ENCODE measurements at places on chromosomes 2 and 18.

DNA sequence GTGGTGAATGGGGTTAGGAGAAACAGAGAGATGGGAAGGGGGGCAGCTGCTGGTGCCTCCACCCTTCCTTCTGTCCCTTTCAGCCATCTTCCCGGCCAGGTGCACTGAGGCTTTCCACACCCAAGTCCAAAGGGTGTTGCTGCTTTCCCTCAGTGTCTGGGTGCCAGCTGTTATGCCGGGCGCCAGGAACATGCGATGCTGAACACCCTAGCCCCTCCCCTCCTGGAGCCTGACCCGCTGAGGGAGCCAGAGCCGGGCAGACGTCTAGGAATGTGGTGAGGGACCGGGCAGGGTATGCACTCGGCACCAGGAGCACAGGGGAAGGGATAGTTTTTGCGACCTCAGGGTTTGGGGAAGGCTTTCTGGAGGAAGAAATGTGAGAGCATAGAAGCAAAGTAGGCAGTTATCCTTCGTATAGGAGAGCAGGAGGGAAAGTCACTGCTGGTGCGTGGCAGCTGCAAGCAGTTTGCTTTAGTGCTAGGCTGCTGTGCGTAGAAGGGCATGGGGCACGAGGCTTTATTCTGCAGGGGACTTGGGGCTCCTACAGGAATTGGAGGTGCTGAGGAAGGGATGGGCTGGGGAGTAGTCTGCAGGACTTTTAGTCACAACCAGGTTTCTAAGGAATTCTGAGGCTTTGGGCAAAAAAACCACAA, 147.7 kb downstream of the TSN start:
- peak; percentile 29 for DNase-seq

GRCh38 chr2:45852450-45853150, 201.1 kb downstream of the PRKCE start:
- no peak for DNase-seq

DNA sequence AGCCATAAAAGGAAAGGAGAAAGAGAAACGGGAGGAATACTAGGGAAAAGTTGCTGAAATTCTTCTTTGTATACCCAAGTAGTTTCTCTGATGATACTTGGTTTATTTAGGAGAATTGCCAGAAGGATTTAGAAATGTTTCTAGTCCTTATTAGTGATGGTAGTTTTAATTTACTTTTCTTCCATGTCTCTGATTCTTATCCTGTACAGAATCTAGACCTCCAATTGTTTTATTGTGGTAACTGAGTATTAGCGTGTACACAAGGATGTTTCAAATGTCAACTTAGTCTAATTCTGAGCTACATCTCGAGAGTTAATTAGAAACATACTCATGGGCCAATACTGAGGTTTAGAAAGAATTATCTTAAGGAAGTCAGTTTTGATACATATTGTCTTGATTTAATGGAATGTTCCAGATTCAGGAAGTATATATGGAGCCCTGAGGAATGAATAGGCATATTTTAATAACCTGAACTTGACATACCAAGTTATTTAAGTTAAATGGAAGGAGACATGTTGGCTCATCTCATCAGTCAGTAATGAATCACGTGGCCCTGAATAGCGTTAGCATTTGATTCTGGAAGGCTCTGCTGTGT, 219.6 kb downstream of the LTBP1 start:
- DNase-seq, result peak; percentile 82

DNA sequence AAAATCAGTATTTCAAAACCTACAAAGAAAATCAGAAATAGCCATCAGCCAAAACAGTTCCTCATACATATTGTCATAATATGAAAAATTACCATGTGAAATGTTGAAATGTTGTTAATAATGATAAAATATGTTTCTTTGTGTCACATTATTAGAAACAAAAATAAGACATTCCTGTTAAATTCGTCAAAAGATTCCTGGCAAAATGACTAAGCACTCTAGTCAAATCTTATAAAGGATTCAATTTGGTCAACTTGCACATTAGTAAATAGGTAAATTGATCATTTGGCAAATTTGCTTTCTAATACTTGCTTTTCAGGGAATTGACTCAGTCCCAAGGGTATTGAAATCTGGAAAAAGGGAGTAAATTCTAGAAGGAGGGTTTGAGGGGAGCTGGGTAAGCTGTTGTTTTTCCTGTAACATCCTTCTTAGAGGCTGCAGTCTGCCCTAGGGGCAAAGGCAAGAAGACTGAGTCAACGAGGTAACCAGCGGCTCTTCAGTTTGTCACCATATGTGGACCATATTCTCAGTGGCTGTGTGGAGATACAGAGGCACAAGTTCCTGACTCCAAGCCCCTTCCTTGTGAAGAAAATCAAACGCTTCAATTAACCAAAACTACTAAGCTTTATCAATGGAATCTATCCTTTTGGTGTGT, 482.3 kb downstream of the TNS1 start:
- no peak for DNase-seq

GRCh38 chr2:1681323-1682180, 62.8 kb downstream of the PXDN start:
- DNase-seq, result no peak

DNA sequence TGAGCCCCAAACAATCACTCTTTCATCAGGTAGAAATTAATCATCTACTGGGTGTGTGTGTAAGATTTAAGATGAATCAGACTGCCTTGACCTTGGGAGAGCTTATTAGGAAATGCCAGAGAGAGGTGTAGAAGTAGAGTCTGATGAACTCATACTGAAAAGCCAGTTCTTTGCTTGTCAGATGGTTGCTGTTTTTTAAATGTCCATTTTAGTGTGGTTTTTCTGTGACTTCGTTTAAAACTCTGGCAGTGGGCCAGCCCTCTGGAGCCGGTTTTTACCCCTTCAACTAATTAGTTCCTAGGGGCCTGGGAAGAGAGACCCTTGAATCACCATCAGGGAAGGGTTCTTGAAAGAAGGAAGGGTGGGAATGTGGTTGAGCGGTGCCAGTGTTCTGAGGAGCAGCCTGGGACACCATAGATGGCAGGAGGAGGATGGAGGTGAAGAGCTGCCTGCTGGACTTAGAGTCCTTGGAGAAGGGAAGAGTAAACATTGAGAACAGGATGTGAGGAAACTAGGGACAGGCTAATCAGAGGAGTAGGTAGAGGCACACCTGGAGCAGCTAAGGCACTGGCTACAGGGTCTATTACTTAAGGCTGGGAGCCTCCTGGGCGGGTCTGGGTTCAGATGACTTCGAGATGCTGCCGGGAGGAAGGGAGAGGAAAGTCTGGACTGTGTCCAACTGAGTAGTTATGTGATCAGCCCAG, 66.1 kb downstream of the LRRFIP1 start:
- peak; percentile 86 for DNase-seq

DNA sequence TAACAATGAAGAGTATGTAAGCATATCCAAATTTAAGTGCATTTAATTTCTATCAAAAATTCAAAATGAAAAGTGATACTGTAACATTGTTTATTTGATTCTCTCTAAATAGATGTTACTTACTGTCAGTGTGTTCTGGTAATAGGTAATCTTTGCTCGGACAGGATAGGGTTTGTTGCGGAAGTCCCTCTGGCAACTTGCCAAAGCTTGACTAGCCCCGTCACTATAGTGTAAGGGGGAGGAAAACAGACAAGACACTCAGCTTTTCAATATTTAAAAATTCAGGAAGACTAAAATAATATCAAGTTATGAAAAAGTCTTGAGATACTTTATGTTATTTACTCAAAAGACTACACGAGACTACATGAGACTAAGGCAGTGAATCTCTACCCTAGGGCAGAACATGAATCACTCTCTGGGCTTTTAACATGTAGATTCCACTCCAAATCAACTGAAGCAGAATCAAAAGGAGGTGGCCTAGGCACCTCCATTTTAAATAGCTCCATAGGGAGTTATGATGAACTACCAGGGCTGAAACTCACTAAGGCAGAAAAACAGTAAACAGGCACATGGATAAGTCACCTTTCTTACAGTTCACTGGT, 5.9 kb downstream of the LMAN1 start:
- DNase-seq, result peak; percentile 8

GRCh38 chr2:6692819-6693218, 172.9 kb downstream of the CMPK2 start:
- DNase-seq, result no peak

DNA sequence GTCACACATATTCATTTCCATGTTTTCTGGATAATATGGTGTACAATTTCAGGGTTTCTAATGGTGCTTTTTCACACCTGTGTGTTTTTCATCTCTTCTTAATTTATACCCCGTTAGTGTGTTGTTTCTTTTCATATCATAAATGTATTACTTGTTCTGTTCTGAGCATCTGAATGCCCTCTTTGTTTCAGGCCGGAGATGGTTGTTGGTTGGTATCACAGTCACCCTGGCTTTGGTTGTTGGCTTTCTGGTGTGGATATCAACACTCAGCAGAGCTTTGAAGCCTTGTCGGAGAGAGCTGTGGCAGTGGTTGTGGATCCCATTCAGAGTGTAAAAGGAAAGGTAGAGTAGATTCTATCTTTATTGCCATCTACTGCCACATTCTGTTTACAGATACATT, 45.1 kb upstream of the TBR1 start:
- no peak for DNase-seq

GRCh38 chr2:158502974-158503373, 46.2 kb downstream of the PKP4 start:
- DNase-seq, result peak; percentile 67

DNA sequence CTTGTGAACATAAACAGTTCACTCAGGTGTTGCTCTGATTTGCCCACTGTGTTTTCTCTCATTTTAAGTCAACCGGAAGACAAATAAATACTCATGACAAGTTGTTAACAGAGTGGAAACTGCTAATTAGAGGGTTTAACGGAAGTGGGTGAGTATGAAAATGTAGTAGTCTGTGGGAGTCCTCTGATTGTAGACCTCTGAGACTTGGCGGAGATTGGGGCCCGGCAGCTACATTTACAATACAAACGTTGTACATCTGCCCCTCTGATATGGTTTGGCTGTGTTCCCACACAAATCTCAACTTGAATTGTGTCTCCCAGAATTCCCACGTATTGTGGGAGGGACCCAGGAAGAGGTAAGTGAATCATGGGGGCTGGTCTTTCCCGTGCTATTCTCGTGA, 107.3 kb upstream of the FAM98A start:
- no peak for DNase-seq

- peak; percentile 71 for DNase-seq
These were observed 1.9 kb downstream of the MCFD2 start for GRCh38 chr2:46913471-46914381.

DNA sequence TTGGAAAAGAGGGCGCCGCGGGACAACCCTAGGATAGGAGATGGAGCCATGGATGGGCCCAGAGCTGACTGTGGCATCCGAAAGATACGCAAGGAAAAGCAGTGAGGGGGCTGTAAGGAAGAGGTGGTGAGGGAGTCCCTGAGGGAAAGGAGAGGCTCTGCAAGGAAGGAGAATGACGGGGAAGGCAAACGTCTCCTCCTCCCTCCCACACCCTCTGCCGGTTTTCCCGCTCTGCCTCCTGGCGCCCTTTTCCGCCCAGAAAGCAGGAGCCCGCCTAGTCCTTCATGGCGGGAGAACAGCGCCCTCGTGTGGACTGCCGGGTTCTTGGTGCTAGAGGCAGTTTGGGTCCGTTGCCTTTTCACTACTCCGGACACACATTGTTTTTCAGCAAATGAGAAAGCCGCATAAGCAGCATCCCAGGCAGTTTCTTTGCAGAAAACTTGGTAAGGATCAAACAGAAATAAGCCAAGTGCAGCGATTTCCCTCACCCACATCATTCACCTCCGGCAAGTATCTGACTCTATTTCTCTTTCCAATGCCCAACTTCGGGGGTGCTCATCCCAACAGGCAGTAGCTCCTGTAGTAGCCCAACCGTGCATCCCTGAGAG, 200.4 kb downstream of the INO80D start:
- peak; percentile 83 for DNase-seq

DNA sequence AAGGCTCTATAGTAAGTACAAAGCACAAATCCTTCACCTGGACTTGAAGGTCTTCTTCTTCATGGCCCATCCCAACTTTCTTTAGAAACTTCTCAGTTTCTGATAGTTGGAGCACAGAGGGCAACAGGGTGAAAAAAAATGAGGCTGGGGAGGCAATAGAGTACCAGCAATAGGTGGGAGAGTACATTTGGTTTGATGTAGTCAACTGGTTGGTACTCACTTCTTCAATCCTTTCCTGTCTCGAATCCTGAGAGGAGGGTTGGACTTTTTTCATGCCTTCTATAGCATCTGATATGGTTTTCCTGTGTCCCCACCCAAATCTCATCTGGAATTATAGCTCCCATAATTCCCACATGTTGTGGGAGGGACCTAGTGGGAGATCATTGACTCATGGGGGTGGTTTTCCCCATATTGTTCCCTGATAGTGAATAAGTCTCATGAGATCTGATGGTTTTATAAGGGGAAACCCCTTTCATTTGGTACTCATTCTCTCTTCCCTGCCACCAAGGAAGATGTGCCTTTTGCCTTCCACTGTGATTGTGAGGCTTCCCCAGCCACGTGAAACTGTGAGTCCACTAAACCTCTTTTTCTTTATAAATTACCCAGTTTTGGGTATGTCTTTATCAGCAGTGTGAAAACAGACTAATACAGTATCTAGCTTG, 75.9 kb upstream of the LCLAT1 start:
- no peak for DNase-seq

- peak; percentile 32 for DNase-seq
These were observed 1.2 kb downstream of the THAP4 start for GRCh38 chr2:241635756-241636155.

DNA sequence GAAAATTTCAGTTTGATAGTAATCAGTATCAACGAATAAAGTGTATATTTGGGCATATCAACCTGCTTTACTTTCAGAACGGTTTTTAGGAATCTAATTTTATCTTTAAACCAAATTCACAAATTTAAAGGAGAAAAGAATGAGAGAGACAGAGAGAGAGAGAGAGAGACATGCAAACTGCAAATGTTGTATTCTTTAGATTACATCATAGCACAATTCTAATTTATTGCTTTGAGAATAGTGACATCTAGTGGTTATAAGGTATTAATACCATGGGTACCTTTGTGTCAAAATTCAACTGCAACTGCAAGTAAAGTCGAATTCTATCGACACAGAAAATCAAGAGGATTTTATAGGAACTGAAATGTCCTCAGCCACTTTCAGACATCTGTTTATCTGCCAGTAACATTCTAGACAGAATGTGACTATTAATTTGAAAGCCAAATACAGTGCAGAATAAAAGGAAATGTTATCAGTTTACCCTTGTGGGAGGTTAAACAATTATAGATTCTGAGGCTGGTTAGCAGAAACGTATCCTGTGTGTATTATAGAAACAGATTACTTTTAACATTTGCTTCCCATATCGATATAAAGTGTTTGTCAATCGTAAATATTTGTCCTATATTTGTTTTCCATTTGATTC, 529.8 kb upstream of the VRK2 start:
- peak; percentile 71 for DNase-seq

GRCh38 chr2:120454654-120455385, 108.9 kb downstream of the INHBB start:
- DNase-seq, result peak; percentile 63

GRCh38 chr2:63788071-63788470, 53.6 kb upstream of the UGP2 start:
- DNase-seq, result peak; percentile 71

- DNase-seq, result no peak
These were observed 7.2 kb downstream of the BABAM2 start for GRCh38 chr2:27897717-27898116.

All from cardiac fibroblast (primary cell).